ENCODE measurements at places on chromosomes 16 and 17. TPM values are rescaled to one million over a fixed set of nuclear protein-coding genes. Genes with fewer than 3 reads are reported as not detected.

The TMEM114 gene
- total RNA-seq, result not detected

The MT1M gene
- total RNA-seq, result 0.44 TPM

The KCNJ18 gene
- not detected for total RNA-seq

The CDC27 gene
- total RNA-seq, result 72.4 TPM

The ESRP2 gene
- total RNA-seq, result 0.36 TPM

All from adrenal gland (tissue), 19 donors.